Activated CD4-positive, CD25-positive, alpha-beta regulatory T cell treated with anti-CD3 and anti-CD28 coated beads, Interleukin-2, amount 50 U/mL, for 16 hours (primary cell): ENCODE measurements at places on chromosomes 5 and 9.

- DNase-seq = no peak
Observed at GRCh38 chr9:95273369-95274022, 44.0 kb downstream of the FANCC start.

DNA sequence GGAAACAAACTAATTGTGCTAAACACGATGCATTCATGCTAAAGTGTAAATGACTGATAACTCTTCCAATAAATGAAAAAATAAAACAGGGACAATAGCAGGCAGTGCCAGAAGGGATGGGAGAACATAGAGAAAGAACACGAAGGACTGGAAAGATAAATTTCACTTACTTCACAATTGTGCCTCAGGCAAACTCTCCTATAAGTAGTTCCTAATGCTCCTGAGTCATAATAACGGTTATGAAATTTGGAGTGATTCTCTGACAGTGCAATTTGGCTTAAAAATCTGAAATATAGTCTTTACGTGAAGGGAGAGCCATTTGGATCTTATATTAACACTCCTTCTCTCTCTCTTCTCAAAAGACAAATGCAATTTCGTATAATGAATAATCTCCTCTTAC lies 2218.5 kb downstream of the MAT2B start:
- no peak for DNase-seq

- no peak for DNase-seq
Observed at GRCh38 chr5:137718611-137719010, 17.3 kb downstream of the KLHL3 start.

DNA sequence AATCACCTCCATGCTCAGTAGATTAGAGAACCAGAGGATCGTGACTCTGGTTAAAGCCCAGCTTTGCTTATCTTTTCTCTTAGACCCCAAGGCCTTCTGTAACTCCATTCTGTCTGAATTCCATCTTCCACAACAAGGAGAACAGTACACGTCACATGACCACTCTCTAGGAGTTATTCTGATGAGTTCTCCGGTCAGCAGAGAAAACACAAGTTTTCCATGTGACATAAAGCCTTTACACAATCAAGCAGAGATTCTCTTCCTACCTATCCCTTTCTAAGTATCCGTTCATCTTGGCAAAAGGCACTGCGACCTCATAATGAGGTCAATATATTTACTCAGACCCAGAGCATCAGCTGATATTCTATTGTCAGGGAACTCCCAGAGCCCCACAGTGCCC lies 112.3 kb downstream of the TRPM6 start:
- no peak for DNase-seq

GRCh38 chr5:159850160-159850559 lies 66.1 kb upstream of the ADRA1B start:
- DNase-seq = no peak

DNA sequence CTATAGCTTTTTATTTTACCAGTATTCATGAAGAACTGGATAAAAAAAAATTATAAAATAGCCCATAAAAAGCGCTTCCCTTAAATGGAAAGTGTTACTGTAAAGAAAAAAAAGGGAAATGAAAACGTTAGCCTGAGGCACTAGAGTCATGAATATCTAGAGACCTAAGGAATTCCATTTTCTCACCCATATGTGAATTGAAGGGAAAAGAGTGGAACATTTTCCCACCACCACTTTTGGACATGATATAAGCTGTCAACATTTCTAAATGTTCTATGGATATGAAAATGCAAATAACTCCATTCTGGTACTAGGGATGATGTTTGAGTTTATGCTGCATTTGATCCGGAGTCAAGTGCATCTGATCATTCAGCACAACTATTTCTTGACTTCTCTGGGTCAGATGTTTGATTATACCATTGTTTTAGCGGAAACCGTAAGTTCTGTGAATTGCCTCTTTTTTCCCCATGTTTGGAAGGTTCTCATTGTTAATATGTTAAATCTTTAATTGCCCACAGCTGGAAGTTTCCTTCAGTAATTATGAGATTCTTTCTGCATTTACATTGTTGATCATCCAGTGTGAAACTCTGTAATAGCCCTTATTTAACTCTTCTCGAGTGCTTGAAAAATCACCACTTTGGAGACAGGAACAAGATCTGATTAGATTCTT lies 467.4 kb upstream of the SEMA6A start:
- no peak for DNase-seq

- no peak for DNase-seq
Observed at GRCh38 chr5:160545832-160546231, 124.2 kb downstream of the PTTG1 start.

DNA sequence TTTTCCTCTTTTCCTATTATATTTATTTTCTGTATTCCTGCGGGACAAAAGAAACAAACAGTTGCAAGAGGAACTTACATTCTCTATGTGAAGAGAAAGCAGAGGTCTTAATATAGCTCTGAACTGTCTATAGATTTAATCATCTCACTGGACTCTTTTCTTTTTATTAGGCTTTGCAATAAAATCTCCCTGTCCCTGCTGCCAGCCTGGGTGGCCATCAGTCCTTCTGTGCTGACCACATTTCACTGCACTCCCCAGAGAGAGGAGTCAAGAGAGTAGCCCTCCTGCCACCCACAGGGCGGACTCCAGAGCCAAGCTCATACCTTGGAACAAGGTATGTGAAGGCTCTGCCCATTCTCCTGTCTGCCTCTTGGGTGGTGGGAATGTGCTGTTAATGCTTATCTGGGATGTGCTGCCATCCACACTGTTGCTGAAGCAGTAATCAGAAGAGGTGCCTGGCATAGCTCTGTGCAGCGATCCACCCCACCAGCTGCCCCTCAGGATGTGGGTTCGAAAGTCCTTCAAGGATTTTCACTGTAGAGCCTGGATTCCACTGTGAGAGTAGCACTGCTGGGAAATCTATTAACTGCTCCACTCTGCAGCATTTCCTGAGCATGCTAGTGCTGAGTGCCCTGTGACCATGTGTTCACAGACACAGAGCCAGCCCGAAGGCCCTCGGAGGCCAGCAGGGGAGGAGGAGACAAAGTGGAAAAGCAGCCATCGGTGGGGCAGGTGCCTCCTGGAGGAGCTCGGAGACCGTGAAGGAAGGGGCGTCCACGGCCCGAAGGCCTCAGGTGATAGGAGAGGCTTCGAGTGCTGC lies 334.6 kb downstream of the MED10 start:
- DNase-seq = no peak

- DNase-seq = no peak
Observed at GRCh38 chr9:1154739-1155138, 104.6 kb downstream of the DMRT2 start.

DNA sequence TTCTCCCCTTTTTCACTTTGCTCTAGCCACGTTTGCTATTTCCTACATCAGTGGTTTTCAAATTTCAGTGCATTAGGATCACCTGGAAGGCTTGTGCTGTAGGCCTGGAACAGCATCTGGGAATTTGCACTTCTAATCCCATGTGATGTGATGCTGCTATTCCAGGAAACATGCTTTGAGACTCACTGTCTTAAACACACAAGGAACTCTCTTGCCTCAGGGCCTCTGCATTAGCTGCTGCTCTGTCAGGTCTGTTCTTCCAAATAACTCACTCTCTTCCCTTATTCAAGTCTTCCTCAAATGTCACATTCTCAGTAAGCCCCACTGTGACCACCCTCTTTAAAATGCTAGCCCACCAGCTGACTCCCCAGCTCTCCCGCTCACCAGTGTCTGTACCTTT lies 204.0 kb downstream of the DNAH5 start:
- DNase-seq = no peak

- DNase-seq = no peak
Observed at GRCh38 chr5:67377631-67378030, 181.0 kb upstream of the CD180 start.
